Stimulated activated CD4-positive, alpha-beta T cell treated with anti-CD3 and anti-CD28 coated beads, Interleukin-4, amount 100 ng/mL, for 1 hour (primary cell): ENCODE measurements at places on chromosomes 3 and 15.

- DNase-seq, result no peak
These were observed 211.0 kb downstream of the GBE1 start for GRCh38 chr3:81550415-81550814.

DNA sequence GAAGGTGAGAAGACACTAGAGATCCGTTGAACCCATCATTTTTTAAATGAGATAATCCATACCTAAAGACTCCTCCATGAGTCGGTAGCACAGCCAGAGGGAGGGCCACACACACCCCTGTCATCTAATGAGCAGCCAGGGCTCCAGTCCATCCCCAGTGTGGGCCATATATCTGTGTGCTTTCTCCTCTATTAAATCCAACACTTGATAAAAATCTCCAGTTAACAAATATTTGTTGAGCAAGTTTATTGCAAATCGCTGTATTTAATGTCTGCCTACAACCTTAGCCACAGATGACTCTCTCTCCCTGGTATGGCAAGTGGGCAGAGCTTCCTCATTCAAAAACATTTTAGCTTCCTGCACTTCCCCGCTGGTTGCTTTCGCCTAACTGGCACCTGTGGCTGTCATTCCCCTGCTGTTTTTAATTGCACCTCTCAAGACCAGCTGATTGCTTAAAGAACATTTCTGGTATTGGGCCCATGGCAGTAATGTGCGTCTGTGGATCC is 82.8 kb downstream of the SMAD3 start:
- DNase-seq, result no peak

GRCh38 chr15:101501703-101502373 is 12.3 kb upstream of the PCSK6 start:
- DNase-seq, result peak; percentile 53

GRCh38 chr3:81214631-81215030 is 546.8 kb downstream of the GBE1 start:
- DNase-seq, result no peak

GRCh38 chr15:74870436-74871215 is 2.5 kb downstream of the SCAMP2 start:
- no peak for DNase-seq

DNA sequence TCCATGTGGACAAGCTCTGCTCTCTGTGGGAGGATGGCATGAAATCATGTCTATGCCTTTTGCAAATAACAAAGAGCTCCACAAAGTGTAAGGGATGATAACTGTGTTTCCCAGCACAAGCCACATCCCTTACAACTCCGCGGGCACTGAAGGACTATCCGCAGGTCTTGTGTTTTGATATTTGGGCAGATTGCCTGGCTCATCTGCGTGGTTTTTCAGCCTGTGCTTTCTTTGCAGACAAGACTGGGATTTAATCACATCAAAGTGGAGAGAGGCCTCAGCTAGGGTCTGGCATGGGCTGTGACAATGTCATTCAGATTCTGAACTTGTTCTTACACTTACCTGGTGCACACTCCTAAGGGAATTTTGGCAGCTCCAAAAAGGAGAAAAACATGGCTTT is 30.2 kb upstream of the CA12 start:
- no peak for DNase-seq

DNA sequence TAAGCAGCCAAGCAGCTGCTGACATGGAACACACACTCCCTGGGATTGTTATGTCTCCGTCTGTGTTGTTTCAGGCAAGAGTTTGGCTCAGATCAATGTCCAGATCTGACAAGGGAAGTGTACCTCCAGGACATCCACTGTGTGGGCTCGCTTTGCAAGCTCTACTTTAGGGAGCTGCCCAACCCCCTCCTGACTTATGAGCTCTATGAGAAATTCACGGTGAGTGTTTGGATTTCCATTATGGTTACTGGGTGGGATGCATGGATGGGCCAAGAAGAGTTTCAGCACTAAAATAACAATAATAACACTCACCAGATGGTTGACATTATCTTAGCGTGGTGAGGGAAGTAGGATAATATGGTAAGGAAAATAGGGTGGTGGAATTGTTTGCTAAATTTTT is 74.1 kb downstream of the ARHGAP31 start:
- no peak for DNase-seq

DNA sequence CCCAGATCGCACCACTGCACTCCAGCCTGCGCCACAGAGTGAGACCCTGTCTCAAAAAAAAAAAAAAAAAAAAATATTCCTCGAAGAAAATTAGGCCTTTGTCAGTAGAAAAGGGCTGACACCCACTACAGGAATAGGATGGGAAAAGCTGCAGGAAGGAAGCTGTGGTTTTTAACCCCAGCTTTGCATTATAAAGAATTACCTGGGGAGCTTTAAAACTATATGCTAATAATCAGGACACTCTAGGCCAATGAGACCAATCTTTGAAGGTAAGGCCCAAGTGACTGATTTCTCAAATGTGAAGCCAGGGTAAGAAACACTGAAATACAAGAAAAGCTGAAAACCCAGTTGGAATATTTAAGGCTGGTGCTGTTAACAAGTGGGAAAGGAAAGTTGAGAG is 74.3 kb downstream of the RBPMS2 start:
- DNase-seq, result no peak

DNA sequence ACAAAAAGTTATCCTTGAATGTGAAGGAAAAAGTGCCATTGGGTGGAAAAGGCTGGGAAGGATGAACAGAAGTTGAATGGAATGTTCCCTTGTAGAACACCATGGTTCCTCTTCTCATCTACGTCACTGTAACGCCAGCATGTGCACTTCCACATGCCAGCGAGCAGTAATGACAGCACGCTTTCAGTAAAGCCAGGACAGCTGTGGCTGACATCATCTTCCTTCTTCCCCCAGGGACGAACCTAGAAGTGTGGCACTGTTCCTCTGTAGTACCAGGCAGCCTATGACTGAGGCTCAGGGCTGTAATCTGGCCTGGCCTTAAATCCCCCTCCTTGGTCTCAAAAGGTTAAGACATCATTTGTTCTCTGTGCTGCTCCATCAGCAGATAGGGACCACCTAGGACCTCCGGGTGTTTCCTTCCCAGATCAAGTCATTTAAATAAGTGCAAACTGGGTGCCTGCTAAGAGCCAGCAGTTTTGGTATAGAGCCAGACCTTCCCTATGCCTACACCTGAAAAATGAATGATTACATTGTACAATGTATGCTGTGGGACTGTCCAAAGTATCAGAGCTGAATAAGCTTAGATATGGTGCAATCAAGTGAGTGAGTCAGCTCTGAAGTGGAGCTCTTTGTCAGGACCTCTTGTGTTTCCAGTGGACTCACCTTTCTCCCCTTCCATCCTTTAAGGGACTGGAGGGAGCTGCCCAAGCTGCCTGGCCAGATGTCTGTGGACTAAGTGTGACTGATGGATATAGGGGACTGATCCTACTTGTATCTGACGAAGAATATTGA is 5.6 kb upstream of the SRPRB start:
- no peak for DNase-seq

DNA sequence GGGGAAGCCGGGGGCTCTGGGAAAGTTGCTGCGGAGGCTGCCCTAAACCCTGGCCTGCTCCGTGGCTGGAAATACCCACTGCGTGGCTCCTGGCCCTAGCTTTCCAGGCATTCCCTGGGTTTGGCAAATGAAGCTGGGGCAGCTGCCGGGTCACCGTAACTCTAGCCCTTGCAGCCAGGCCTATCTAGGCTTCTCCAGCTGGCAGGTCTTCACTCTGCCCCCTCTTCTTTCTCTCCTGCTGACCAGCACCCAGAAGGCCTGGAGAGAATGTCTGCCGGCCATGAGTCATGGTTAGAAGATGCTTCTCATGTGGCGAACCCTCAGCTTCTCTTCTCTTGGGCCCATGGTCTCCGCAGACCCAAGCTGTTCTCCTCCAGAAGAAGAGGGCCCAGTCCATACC is 5.6 kb upstream of the DLL4 start:
- no peak for DNase-seq
